ENCODE measurements at places on chromosomes 3 and 15. TPM values are rescaled to one million over a fixed set of nuclear protein-coding genes. Genes with fewer than 3 reads are reported as not detected.

The SPTSSB gene
- not detected for polyA plus RNA-seq

The ADPRH gene
- 6.6 TPM for polyA plus RNA-seq

The IL5RA gene
- polyA plus RNA-seq, result 0.13 TPM

The STX19 gene
- 0.07 TPM for polyA plus RNA-seq

The SYNPR gene
- not detected for polyA plus RNA-seq
